ENCODE measurements at places on chromosomes 1 and 21.

DNA sequence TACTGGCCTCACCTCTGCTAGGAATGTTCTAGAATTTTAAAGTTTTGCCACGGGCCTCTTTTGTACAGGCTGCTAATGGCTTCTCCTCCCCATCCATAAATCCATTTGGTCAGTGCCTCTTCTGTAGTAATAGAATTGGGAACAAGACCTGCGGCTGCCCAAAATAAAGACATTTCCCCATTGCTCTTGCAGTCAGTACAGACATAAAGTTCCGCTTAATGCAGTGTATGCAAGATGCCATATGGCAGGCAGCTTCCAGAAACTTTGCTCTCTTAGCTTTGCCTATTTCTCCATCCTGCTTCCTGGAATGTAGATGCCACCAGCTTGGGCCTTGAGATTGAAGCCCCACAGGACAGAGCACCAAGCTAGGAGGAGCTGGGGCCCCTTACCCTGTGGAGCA lies 3.7 kb upstream of the SLC2A5 start:
- no peak for DNase-seq

DNA sequence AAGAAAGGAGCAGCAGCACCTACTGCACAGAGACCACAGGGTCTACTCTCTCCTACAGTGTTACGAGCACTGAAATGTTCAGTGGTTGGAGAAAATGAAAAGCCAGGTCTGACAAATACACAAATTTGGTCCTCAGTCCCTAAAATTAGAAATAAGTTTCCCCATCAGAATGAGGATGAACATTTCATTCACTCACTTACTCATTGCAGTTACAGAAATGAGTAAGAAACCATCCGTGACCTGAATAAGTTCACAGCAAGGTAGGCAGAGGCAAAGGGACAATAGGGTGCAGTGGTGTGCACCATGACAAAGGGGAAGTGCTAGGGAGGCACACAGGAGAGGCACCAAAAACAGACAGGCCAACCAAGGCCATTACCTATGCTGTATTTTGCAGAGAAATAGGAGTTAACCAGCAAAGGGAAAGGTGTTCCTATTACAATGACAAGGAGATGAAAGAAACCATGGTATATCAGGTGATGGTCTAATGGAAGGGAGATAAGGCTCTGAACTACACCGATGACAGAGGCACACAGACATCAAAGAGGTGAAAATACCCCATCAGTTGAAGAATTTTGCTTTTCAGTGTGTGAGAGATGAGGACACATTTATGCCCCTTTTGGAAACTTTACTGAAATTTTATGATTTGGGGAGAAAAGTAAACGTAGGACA lies 29.4 kb downstream of the VAV3 start:
- no peak for DNase-seq

- DNase-seq = no peak
These were observed 73.7 kb downstream of the URB2 start for GRCh38 chr1:229699613-229700267.

GRCh38 chr1:230548357-230548756 lies 93.9 kb upstream of the COG2 start:
- no peak for DNase-seq

DNA sequence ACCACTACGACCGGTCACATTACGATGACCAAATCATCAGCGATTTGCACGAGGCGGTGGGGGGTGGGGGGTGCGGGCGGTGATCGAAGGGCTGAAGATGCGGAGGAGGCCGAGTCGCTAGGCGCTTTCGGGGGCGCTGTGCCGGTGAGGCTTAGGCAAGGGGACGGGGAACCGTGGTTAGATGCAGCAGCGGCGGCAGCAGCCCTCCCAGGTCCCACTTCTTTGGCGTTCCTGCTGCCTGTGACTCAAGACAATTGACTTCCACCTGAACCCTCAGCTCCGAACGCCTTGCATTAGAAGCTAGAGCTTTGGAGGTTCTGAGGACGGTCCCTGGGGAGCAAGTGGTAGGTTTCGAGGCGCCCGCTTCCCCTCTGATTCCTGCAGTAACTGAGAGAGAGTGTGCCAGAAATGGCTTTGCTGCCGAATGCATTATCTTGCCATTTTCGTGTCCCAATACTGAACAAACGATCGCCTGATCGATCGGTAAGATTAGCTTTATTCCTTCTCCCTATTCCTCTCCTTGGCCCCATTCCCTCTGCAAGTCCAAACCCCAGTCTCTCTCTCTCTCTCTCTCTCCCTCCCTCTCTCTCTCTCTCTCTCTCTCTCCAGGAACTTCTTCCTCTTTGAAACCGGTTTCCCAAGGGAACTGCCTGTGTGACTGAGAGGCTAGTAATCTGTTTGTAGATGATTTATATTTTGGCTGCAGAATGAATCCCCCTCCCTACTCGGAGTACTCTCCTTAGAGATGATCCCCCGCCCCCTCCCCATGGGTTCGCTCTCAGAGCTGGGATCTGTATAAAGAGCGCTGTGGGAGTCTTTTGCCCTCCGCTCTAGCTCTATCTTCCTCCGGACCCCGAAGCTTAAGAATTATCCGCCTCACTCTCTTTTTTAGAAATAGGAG lies 735 bp upstream of the BRINP3 start:
- DNase-seq = no peak

- no peak for DNase-seq
These were observed 705.3 kb upstream of the CHRM3 start for GRCh38 chr1:238681021-238681420.

- DNase-seq = no peak
These were observed 15.5 kb upstream of the MAP3K7CL start for GRCh38 chr21:29114765-29115500.

GRCh38 chr1:57101209-57101608 lies 135.4 kb upstream of the C8B start:
- DNase-seq = no peak

GRCh38 chr1:157952601-157953000 lies 40.8 kb upstream of the KIRREL1 start:
- DNase-seq = no peak

DNA sequence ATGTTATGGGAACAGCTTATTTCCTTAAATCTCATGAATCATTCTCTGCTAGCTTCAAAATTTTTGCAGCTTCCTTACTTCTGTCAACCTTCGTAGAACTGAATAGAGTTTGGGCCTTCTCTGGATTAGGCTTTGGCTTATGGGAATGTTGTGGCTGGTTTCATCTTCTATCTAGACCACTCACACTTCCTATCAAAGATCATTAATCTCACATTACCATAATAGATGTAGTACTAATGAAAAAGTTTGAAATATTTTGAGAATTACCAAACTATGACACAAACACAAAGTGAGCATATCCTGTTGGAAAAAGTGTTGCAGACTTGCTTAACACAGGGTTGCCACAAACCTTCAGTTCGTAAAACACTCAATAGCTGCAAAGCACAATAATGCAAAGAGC lies 30.3 kb downstream of the ASPM start:
- no peak for DNase-seq

DNA sequence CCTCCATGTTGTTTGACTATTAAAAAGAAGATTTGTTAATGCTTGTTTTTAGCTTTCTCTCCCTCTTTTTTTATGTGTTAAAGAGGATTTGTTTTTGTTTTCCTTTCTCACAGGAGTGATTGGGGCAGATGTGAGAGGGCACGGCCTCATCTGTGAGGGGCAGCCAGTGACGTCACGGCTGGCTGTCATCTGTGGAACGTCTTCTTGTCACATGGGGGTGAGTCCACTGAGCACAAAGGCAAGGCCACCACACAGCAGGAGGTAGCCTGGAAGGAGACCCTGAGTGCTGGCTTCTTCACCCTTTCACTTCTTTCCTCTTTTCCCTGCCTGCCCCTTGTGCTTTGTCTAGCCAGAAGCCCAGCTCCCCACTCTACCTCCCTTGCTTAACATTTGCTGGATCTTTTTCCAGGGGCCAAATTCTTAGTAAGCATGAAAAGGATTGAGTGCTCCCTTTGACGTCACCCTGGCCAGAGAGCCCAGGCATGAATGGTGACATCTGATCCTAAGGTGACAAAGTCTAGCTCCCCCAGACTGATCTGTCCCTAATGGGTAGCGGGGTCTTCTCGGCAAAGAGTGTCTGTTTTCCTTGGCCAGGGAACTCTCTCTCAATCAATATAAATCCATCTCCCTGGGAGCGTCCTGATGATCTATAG lies 257.2 kb downstream of the FGGY start:
- no peak for DNase-seq

DNA sequence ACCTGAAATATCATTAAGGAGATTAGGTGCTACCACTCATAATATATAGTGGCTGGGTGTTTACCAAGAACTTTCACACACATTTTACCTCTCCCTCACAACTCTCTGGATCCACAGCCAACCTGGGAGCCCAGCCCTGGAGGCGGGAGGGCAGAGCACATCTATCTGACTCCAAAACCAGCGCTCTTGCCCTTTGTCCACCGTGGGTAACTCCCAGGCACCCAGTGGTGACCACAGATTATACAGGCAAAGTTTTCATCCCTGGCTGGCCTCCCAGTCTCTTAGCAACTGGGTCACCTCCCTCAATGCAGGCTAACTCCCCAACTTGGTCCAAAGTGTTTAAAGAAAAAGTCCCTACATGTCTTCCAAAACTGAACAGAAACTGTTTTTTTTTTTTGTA lies 2.4 kb downstream of the PAQR7 start:
- no peak for DNase-seq

DNA sequence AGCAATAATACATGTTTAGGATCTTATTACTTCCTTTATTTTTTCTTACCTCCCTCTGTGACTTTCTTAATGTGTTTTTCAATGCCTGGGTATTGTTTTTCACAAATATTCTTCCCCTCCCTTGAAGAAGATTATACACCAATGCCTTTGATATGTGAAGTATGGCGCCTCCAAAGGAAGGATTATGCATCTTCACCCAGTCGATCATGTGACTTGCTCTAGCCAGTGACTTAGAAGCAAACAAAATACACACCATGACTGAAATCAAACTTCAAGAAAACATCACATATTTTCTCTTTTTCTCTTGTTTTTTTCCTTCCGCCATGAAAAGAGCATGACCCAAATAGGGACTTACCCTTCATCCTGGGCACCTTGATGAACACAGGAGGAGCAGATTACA lies 297.1 kb downstream of the NCAM2 start:
- DNase-seq = no peak

DNA sequence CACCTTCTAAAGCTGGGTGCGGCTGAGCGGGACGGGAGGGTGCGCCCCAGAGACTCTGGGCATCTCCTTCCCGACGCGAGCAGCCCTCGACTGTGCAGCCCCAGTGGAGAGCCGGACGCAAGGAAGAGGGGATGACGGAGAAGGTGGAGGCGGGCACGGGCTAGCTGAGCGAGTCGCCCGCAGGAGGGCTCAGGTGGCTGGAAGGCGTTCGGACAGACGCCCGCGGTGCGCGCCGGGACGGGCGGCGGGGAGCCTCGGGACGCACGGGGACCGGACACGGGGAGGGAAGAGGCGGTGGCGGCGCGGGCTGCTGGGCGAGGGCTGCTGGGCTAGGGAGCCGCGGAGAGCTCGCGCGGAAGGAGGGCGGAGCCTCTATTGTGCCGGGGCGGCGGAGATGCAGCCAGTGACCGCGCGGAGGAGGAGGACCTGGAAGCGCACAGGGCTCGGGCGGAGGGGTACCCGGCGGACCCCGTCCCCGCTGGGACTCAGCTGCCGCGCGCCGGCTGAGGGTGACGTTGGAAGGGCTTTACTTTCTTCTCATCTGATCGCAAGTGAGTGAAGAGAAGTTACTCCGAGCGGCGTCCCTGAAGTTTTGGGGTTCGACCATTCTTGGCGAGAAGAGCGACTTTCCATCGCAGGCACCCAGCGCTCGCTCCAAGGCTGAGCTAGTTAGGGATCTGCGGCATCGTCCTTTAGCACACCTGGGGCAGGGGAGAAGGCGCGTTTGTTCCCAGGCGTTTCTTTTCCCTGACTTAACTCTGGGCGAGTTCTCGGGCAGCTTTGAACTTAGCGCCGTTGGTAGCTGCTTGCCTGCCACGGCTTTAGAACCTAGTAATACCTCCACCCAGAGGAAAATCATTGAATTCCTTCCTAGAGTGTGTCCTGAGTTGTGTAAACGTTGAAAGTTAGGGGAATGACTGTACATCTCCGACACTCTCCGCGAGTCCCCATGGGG lies at the start of gene OLFML2B:
Gene OLFML2B, minus strand, starts transcription at position 323 of the 955 bp plus-strand sequence. CDS start 439 bp downstream, outside the sequence.
- DNase-seq = no peak

- no peak for DNase-seq
These were observed 132.9 kb upstream of the NRIP1 start for GRCh38 chr21:15197696-15198095.

DNA sequence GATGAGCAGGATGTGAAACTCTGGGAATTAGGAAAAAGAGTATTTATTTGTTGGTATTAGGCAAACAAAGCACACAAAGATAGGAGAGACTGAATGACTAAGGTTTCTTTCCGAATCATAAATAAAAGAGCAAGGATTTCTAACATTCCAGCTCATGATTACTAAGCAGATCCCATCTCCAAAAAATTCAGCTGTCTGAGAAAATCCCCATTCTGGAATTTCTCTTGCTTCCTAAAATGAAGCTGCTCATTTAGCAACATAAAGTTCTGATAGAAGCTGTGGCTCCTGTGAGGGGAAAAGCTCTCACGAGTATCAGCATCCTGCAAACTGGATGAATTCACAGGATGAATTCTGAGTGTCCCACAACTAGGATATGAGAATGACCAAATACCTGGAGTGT lies 6.7 kb upstream of the SH2D5 start:
- DNase-seq = no peak

- no peak for DNase-seq
These were observed 36.0 kb downstream of the OVAAL start for GRCh38 chr1:180594723-180595122.

GRCh38 chr1:59718064-59718988 lies 96.4 kb upstream of the HOOK1 start:
- no peak for DNase-seq

DNA sequence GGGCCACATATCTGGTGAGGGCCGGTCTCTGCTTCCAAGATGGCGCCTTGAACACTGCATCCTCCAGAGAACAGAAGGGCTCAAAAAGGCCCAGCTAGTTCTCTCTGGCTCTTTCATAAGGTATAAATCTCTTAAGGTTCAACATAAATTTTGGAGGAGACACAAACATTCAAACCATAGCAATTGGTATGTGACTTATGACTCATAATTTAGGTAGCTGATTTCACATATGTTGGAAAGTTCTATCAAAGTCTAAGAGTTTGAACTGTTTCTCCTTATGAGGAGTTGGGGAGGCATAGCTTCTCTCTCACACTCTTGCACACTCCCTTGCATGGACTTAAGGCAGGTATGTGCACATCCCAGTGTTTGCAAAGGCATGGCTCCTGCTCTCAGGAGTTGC lies 5.1 kb upstream of the FYB2 start:
- no peak for DNase-seq

GRCh38 chr1:229119876-229120275 lies 151.0 kb upstream of the RAB4A start:
- no peak for DNase-seq

DNA sequence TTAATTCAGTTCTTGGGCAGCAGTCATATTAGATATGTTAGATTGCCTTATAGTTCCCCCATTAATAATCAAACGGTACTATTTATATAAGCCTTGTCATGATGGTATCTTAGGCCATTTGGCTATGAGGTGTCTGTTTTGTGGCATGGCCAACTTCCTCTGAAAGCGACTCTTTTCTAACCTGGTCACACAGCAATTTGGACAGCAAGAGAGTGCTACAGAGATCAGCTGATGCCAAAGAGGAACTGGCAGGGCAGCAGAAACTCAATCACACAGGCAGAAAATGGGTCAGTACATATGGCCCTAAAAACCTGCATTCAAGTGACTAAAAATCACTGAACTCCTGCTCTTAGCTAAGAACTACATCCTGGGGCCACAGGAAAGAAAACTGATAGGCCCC lies 13.4 kb upstream of the MUTYH start:
- DNase-seq = no peak

Measured in amygdala (tissue), 56 donors.